ENCODE measurements at places on chromosomes 5 and 9.

GRCh38 chr5:36606036-36606427, 374 bp upstream of the SLC1A3 start:
- DNase-seq: no peak

DNA sequence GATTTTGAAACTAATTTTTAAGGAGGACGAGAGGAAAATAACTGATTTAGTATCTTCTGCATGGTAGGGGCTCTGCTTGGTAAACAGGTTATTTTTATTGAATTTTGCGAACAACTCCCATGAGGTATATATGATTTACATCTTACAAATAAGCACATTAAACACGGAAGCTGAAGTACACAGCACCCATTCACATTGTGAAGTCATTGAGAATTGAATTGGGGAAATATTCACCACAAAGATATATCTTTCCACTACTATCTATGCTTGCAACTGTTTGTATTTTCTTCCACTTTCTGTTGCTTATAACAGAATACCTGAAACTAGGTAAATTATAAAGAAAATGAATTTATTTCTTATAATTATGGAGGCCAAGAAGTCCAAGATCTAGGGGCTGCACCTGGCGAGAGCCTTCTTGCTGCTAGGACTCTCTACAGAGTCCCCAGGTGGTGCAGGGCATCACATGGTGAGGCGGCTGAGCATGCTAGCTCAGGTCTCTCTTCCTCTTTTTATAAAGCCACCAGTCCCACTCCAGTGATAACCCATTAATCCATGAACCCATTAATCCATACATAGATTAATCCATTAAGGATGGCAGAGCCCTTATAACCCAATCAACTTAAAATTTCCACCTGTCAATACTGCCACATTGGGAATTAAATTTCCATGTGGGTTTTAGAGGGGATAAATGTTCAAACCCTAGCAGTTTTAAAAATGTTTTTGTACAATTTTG, 79.0 kb upstream of the ZNF608 start:
- peak; percentile 10 for DNase-seq

DNA sequence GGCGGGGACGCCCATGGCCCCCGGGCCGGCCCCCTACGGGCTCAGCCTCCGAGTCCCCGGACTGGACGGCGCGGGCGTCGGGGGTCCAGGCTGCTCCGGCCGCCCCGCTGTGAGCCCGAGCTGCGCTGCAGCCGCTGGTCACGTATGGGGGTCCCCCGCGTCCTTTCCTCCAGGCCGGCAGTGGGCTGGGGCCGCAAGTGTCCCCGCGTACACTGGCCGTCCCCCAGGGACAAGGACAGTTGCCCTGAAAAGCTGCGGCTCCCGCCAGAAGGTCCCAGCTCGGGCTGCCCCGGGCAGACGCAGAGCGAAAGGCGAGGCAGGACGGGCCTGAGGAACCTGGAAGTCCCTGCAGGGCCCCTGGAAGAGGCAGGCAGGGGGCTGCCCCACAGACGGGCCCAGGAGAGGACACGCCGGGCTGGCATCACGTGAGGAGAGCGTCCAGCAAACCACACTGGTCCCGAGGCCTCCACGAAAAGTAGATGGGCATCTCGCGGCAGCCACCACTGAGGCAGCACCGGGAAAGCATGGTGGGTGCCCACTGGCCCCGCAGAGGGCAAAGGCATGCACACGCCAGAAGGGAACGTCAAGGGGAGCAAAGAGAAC, 3.3 kb upstream of the NKD2 start:
- no peak for DNase-seq

DNA sequence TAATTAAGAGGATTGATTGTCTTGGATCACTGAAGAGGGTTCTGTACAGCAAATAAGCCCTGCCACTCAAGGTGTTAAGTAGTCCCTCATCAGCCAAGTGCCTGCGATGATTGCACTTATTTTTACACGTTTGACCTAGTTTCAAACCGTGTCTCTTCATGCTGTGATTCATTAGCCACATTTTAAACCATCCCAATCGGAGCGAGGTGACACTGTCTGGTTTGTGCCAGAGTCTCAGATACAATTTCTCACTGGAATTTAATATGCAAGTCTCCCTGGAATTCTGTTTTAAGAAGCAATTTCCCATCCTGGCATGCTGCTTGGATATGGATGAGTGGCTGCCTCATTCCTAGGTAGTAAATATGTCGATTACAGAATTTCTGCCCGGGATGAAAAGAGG, 1.6 kb downstream of the INSYN2B start:
- DNase-seq: no peak

DNA sequence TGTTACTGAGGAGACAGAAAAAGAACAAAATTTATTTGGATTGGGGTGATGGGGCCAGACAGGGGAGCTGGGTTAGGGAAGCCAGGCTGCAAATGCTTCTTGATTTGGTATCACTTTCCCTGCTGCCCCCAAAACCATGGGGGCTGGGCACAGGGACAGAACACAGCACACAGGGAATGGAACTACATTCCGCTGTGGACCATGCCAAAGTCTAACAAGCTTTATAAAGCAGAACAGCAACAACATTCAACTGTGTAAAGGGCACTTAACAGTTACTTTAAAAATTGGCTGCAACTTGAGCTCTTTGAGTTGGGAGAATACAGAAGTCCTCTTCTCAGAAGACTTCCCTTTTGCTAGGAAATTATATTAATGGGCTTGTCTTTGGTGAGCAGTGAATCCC, 23.8 kb downstream of the C5orf58 start:
- no peak for DNase-seq

GRCh38 chr5:73565969-73566547, 515 bp downstream of the UTP15 start:
- no peak for DNase-seq

GRCh38 chr5:88878976-88879375, 4.0 kb downstream of the MEF2C start:
- DNase-seq: no peak

DNA sequence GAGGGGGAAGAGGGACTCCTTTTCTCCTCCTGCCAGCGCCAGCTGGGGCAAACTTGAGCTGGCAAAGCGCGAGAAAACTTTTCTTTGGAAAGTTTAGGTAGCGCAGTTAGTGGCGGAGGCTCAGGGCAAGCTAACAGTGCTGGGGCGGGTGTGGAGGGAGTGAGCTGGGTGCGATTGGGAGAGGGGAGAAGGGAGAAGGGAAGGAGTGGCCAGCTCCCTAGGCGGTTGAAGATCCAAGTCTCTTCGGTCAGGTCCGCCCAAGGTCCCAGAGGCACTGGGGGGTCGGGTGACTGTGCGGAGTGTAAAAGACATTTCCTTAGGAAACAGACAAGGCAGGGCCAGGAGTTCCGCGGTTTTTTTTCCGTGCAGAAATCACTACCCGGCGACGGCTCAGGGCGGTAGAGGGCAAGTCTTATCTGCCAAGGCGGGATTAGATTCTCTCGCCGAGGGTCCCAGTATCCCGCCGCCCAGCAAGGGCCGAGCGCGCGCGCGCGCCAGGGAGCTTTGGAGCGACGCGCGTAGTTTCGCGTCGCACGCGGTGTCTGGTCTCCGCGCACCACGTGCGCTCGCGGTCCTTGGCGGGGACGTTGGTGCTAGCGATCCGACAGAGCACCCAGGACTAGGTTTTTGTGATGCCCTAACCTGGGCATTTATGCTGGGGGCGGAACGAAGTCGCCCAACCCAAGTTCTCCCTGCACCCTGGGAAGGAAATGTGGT, 33.6 kb upstream of the NFIB start:
- peak; percentile 1 for DNase-seq

GRCh38 chr5:151724360-151724759, 34.1 kb downstream of the ATOX1 start:
- no peak for DNase-seq

- no peak for DNase-seq
Observed at GRCh38 chr9:22079873-22080341, 70.8 kb upstream of the CDKN2B start.

DNA sequence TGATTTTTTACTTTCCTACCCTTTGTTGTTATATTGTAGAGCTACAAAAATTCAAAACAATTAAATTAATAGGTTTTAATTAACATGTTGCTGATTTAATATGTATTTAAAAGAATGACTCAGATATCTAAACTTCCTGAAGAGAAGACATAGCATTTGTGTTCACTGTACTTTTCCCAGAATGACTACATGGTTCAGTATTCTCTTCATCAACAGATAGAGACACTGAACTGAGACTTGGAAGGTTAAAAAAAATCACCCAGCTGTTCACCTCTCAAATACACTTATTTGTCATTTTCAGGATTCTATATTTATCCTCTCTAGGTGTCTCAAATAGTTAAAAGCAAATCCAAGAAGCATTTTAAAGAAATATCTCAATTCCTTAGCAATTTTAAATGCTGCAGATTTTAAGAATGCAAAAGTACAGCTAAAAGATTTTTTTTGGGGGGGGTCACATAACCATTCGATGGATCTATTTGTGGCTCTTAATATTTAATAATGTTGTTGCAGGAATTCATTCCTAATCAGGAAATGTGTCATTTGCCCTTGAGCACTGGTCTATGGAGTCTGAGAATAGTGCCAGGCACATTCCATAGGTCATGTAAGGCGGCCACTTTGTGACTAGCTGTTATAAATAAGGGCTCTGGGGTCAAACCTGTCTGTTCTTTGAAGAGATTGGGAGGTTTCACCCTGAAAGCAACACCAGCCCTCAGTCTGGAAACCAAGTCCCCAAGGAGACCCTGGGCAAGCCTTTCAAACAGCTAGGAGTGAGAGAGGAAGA, 463.1 kb downstream of the NR2F1-AS1 start:
- no peak for DNase-seq

DNA sequence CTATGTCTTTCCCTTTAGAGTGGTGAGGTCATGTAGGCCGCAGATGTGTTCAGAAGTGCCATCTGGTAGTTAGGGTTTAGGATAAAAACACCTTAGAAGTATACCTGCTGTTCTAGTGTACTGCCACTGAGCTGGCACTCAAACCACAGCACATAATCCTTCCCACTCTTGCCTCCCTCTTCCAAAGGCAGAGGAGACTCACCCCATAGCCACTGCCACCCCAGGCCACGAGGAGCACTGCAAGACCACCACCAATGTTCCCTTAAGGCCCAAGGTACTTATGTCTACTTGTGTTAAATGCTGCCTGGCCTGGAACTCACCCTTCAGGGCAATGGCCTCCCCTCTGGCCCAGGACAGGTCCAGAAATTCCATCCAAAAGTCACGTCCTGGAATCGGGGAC, 379.5 kb upstream of the EDIL3 start:
- DNase-seq: no peak

- DNase-seq: no peak
Observed at GRCh38 chr9:114249424-114250234, 73.3 kb upstream of the ORM1 start.

All from SK-N-DZ (cell line).